ENCODE measurements at places on chromosomes 16 and 17. TPM values are rescaled to one million over a fixed set of nuclear protein-coding genes. Genes with fewer than 3 reads are reported as not detected.

- DNase-seq, result no peak
Observed at GRCh38 chr17:62931101-62931500, 34.9 kb upstream of the TANC2 start.

GRCh38 chr16:59886021-59886420, 1151.9 kb upstream of the GOT2 start:
- peak; percentile 28 for DNase-seq

DNA sequence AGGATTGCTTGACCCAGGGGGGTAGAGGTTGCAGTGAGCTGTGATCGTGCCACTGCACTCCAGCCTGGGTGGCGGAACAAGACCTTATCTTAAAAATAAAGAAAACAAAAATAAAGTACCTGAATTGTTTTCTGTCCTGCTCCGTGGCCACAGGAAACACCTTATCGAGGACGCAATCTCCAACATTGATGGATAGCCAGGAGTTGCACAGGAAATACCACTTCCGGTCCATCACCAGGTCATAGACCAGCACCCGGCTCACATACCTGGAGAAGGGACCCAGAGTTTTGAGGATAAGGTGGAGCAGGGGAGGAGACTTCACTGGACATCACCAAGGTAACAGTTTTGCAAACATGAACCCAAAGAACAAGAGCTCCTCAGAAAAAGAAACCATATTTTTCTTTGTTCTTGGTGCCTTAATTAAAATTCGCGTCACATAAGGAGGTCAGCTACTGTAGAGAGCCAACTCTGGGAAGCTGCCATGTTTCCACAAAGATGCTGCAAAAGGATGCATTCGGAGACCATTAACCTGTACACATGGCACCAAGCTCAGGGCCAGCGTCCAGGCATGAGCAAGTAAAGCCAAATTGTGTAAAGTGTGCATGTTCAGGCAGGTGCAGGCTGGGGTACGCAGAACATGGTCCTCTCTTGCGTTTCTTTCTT, 55.6 kb upstream of the GCSH start:
- peak; percentile 36 for DNase-seq

The SLC5A10 gene
- total RNA-seq, result not detected

GRCh38 chr16:12798846-12799245, 4.8 kb downstream of the CPPED1 start:
- DNase-seq, result no peak

DNA sequence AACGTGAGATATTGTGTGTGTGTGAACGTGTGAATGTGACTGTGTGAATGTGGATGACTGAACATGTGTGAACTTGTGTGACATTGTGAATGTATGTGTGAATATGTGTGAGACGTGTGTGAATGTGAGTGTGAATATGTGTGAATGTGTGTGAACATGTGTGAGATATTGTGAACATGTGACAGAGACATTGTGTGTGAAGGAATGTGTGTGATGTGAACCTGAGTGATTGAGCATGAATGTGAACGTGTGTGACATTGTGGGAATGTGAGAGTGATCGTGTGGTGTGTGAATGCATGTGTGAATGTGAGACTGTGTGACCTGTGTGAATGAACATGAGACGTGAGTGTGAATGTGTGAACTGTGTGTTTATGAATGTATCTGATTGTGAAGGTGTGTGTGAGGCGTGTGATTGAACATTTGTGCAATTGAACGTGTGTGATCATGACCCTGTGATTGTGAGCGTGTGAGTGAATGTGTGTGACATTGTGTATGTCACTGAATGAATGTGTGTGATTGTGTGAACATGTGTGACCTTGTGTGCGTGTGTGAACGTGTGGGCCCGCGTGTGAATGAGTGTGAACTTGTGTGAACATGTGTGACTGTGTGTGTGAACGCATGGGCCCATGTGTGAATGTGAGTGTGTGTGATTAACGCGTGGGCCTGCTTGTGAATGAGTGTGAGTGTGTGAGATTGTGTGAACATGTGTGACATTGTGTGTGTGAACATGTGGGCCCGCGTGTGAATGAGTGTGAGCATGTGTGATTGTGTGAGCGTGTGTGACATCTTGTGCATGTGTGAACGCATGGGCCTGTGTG, 23.2 kb upstream of the GSE1 start:
- DNase-seq, result no peak

The TADA2A gene
- 97.6 TPM for total RNA-seq

- no peak for DNase-seq
Observed at GRCh38 chr17:65297916-65298315, 160.7 kb downstream of the RGS9 start.
